ENCODE measurements at places on chromosomes 16 and 17.

GRCh38 chr16:51849715-51850114, 697.2 kb downstream of the TOX3 start:
- no peak for DNase-seq

- DNase-seq: no peak
These were observed 94.0 kb upstream of the TNRC6C start for GRCh38 chr17:77864234-77865111.

GRCh38 chr17:41784207-41784744, 2.2 kb downstream of the JUP start:
- no peak for DNase-seq

GRCh38 chr16:56357241-56357764, 68.0 kb downstream of the AMFR start:
- no peak for DNase-seq

- DNase-seq: no peak
These were observed 311.3 kb upstream of the SOX9 start for GRCh38 chr17:71809537-71809936.

DNA sequence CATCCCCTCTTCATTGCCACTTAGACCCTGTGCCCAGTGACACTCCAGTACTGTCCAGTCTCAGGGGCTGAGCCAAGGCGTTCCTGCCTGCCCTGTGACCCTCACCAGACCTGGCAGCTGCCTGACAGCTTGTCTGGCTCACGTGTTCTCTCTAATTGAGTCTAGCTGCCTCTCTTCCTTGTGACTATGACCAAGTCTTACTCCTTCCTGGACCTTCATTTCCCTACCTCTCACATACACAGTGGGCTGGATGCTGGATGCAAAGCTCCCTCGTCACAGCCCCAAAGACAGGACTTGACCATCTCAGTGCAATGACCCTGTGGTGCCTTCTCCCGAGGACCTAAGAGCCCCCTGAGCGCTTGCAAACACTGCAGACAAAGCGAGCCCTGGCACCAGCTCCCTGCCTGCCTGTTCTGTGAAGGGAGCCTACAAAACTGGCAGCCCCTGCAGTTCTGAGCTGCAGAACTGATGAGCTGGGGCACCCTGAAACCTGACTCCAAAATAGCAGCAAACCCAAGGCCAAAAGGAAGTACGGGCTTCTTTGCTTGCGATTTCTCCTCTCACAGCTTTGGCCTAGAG, 1.7 kb downstream of the DEXI start:
- peak; percentile 69 for DNase-seq

DNA sequence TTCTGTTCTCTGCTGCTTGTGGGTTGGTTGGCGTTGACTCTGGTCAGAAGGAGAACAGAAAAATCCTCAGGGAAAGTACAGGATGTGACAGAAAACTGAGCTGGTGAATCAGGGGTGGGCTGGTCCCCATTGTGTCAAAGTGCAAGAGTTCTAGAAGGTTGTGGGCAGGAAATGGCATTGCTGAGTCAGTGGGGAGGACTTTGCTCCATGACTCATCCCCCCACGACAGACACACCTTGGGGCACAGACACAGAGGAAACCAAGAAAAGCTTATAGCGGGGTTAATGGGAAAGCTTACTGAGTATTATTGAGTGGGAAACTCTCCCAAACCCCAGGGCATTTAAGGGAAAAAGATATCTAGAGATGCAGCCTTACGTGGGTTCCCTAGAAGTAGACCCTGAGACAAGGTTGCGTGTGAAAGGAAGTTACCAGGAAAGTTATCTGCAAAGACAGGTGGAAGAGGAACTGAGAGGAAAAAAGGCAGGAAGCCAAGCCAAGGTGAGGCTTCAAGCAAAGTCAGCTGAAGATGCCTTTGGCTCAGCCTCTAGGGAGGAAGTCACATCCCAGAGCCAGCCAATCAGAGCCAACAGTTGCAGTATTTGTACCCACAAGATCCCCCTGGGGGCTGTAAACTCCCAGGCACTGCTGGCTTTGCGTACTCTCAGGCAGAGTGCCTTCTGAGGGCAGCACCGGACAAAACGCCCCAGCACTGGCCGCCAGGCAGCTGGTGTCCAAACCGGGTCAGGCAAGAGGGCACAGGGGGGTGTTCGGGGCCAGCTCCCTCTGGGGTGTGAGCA, 86.4 kb downstream of the FOXL1 start:
- peak; percentile 85 for DNase-seq

Data from activated CD4-positive, alpha-beta T cell treated with anti-CD3 and anti-CD28 coated beads, Interleukin-2, amount 10 ng/mL, durations not matched to agents 24 days and 14 days (primary cell).